ENCODE measurements at places on chromosomes 4 and X.
A peak's percentile ranks its signal among the peaks of the same experiment; 100 is the strongest.

- DNase-seq = no peak
Observed at GRCh38 chr4:25638806-25639205, 16.8 kb upstream of the SLC34A2 start.

- no peak for DNase-seq
Observed at GRCh38 chr4:140237616-140238350, 83.8 kb upstream of the MAML3 start.

GRCh38 chrX:67555578-67556203 lies 11.9 kb downstream of the AR start:
- DNase-seq = no peak

- no peak for DNase-seq
Observed at GRCh38 chrX:95612350-95612749, 1072.3 kb upstream of the DIAPH2 start.

DNA sequence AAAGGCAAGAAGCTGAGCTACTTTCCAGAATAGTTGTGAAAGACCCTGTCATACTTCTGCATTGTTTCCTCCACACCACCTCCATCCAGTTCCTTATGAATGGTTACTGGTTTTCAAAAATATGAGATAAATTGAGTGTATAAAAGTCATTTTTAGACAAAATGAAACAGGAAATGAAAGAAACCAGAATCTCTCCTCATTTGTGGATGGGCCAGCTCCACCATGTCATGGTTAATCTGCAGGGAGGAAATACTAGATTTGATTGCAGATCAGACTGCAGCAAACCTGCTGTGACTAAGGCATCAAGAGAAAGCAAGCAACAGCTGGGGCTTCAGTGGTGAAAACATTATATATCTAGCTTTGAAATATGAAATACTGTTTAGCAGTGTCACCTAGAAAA lies 23.8 kb downstream of the F9 start:
- DNase-seq = no peak

GRCh38 chr4:102620697-102621497 lies 119.7 kb downstream of the NFKB1 start:
- DNase-seq = no peak

- no peak for DNase-seq
Observed at GRCh38 chr4:12041828-12042227, 613.1 kb upstream of the HS3ST1 start.

- DNase-seq = no peak
Observed at GRCh38 chr4:152665691-152666395, 14.0 kb downstream of the TMEM154 start.

GRCh38 chrX:119398974-119399771 lies at the start of gene SLC25A43:
TSS of gene SLC25A43 (plus strand) at chrX:119399336. CDS start at chrX:119399404, 68 bp downstream.
- DNase-seq = peak; percentile 15

DNA sequence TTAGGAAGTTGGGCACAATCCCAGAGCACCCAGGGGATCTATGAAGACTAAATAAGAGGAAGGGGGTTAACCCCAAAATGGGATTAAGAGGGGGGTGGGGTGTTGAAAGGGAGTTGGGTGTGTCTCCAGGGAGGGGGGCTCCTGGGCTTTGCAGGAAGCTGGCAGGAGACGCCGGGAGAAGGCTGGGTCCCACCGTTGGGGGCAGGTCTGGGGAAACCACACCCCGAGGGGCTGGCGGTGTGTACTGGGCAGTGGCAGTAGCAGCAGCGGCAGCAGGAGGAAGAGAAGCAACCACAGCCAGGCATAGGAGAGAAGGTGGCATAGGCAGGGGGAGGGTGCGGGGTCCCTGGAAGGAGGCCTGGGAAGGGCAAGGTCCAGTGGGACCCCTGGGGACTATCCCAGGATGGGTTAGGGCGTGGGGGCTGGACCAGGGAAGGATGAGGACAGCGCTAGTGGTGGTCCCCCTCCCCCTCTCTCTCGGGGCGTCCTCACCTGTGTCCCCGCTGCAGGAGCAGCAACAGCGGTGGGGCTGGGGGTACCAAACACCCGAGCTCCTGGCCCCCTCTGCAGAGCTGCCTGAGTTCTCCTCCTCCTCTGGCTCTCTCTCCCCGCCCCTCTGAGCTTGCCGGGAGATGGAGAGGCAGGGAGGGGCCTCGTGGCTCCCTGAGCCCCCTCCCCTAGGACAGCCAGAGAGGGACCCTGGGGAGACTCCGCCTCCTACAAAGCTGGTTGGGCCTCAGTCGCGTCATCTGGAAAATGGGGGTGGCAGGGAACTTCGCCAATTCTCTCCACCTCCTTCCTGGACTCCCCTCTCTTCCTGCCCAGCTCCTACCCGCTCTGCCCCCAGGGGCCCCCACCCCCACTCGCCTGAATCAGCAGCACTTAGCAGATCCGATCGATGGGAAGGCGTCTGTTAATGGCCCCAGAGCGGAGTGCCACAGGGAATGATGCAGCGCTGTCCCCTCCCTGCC lies at the start of gene KCND1:
Gene KCND1 (minus strand): TSS at position 596 of the 971 bp plus-strand sequence. CDS start 1,573 bp downstream, outside the sequence.
- no peak for DNase-seq

GRCh38 chr4:169741569-169741968 lies 16.2 kb downstream of the HPF1 start:
- no peak for DNase-seq

GRCh38 chrX:73992019-73992418 lies 312.0 kb upstream of the ZCCHC13 start:
- no peak for DNase-seq

DNA sequence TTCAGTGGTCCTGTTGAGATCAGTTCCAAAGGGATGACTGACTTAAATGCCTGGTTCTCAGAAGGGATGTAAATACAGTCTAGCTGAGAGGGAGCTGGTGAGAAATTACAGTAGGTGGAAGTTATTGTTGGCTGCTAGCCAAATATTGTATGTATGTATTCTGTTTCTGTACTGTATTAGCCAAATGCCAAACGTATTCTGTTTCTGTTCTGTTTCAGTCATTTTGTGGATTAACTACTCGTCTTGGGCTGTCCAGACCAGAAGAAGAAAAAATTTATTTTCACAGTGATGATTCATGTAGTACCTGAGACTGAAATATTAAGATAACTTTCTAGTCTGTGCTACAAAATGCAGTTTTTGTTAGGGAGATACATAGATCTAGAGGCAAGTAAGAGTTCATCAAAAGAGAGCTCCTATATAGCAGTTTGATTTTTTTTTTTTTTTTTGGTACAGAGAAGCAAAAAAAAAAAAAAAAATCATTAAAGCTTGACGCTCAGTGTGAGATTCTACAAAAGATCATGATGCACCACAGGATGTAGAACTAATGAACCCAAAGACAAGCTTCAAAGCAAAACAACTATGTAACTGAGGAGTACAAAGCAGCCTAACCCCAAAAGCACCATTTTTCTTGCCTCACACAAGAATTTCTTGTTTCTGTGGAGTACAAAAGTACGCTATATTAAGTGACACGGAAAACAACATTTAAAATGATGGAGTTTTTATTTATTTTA lies 54.8 kb downstream of the CASP6 start:
- no peak for DNase-seq

DNA sequence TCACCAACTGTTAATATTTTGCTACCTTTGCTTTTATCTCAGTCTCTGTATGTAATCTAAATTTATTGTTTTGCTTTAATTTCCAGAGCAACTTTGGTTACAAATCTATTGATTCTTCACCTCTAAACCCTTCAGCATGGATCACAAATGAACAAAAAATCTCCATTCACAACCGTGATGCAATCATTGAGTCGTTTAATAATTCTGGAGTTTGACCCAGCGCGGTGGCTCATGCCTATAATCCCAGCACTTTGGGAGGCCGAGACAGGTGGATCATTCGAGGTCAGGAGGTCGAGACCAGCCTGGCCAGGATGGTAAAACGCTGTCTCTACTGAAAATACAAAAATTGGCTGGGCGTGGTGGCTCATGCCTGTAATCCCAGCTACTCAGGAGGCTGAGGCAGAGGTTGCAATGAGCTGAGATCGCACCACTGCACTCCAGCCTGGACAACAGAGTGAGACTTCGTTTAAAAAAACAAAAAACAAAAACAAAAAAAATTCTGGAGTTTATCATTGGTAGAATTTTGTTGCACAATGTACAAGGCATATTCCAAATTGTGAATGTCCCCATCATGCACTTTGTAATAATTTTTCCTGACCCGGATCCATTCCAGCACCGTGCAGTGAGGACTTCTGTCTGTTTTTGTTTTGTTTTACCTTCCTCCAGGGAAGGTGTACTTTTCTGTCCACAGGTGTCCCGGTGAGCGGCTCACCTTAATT lies 2.3 kb upstream of the IDUA start:
- DNase-seq = no peak

DNA sequence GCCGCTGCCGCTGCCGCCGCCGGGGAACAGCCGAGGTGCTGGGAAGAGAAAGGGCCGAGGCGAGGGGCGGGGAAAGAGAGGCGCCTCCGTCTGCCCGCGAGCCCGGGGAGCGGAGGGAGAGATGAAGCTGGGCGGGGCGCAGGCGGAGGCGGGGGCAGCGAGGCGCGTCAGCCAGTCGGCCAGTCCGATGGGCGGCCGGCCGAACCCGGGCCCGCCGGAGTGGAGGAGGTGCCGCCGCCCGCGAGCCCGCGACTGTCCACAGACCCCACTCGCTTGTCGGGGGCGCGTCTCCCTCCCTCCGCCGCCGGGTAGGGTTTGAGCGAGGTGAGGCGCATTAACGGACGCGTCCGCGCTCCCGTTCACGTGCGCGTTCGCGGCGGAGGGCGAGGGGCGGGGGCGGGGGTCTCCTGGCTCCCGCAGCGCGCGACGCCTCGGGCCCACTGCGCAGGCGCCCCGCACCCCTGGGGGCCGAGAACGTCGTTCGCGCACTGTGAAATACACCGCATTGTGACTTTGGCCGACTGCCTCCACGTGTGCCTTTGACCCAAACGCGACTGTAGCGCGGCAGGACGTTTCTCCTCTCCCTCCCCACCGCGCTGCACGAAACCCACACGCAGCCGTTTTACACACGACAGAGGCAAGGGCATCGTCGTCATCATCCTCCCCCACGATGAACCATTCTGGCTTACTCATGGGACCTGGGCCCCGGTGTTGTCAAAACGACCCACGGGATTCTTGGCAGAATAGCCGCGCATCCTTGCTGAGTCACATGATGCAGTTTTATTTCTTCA lies at the start of gene NUDT11:
Gene NUDT11 (minus strand): TSS at position 92 of the 791 bp plus-strand sequence. CDS start 148 bp downstream, outside the sequence.
- DNase-seq = peak; percentile 46

DNA sequence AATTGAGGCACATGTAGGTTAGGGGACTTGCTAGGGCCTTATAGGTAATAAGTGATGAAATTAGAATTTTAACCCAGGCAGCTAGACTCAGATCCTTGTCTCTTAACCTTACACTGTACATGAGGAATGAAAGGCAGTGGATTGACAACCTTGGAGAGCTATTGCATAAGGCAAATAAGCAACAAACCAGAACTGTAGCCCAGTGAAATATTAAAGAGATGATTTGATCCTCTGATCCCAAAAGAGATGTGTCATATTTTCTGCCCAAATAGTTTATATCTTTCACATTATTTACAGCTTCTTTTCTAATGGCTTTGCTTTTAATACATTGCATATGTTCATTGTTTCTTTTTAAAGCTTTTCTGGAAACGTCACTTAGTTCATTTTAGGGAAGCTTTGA lies 252.6 kb downstream of the ANK2 start:
- no peak for DNase-seq

GRCh38 chr4:128141866-128142265 lies 80.8 kb downstream of the LARP1B start:
- DNase-seq = no peak

GRCh38 chr4:146477054-146477453 lies 44.7 kb downstream of the SLC10A7 start:
- no peak for DNase-seq

DNA sequence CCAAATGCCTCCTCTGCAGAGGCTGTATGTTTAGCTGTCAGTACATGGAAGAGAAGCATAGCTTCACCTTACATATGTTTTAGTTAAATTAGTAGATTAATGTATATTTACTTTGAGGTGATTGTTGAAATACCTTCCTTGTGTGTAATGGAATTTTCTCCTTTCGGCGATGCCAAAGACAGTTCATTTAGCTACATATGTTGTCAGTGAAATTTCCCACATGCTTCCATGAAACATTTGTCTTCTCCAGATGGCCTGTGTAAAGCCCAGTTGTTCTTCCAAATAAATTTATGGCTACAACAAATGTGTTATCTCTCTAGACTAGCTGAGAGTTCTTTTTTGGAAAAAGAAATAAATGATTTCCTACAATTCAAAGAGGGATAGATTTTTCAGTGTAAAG lies 95.2 kb downstream of the GPAT3 start:
- no peak for DNase-seq

DNA sequence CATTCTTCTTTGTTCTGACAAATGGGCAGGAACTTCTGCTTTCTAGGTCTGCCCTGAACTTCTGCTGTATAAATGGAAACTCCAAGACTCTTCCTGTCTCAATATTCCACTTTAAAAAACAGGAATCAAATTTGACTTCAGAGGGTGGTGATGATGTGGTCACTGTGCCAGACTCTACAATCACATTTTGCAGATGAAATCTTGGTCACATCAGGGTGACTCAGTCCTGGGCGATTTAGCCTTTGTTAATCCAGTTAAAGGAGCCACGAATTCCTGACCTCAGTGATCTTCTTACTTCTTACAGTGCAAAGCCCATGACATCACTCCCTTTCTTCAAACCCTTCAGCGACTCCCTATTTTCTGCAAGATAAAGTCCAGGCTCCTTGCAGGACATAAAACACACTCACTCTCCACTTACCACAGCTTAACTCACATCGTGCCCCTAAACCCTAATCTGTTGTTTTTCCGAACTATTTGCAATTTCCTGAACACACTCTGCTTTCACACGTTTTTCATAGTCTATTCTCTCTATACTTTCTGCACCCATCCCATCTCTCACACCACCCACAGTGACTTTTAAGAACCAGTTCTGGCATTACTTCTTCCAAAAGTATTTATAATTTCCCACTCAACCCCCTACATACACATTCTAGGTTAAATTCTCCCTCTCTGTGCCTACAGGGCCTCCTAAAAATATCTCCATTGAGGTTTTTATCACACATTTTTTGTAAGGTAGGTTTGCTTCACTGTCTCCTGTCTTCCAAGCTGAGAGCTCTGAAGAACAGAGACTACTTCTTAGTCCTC lies 11.1 kb downstream of the GASK1B start:
- DNase-seq = no peak

- no peak for DNase-seq
Observed at GRCh38 chrX:21581479-21581878, 76.7 kb downstream of the KLHL34 start.

- no peak for DNase-seq
Observed at GRCh38 chr4:22202975-22203710, 254.6 kb upstream of the KCNIP4 start.

DNA sequence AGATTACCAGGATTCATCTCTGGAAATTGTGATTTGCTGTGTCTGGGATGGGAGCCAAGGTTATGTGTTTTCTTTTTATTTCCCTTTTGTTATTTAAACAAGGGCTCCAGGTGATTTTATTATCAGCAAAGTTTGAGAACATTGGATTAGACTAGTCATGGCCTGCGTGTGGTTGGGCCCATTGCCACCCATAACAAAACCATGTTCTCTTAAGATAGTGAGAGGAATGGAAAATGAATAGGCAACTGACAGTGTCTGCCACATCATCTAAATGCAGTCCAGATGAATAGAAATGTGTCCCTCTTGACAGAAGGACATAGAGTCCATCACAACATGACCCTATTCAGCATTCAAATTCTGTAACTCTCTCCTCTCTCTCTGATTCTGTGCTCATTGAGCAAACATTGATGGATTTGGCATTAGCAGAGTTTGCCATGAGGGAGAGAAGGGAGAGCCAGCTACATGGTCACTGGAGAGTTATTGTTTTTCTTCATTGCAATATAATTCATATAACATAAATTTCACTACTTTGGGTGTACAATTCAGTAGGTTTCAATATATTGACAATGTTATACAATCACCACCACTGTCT lies 11.7 kb downstream of the XK start:
- DNase-seq = no peak

All from stimulated activated CD4-positive, alpha-beta T cell treated with anti-CD3 and anti-CD28 coated beads, Interleukin-12 subunit alpha, Interleukin-12 subunit beta, amount 100 ng/mL, for 4 hours (primary cell).